GM03348 (cell line): ENCODE measurements at places on chromosomes 7 and 10.

DNA sequence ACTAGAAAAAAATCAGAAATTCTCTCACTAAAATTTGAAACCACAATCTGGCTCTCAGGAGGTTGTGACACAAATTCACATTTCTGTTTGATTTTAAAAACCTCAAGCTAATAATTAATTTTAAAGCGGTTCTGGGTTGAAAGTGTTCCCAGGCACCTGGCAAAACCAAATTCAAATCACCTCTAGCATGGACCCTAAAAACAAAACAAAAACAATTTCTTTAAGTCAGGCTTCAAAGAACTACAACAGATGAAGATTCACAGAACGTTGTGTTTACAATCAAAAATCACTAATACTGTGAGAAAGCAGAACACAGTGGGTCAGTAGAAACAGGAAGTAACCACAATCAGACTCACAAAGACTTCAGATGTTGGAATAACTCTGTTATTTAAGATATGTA, 7.2 kb upstream of the RELN start:
- DNase-seq = no peak

- DNase-seq = no peak
Observed at GRCh38 chr7:74441801-74442200, 11.9 kb upstream of the GTF2IRD1 start.

DNA sequence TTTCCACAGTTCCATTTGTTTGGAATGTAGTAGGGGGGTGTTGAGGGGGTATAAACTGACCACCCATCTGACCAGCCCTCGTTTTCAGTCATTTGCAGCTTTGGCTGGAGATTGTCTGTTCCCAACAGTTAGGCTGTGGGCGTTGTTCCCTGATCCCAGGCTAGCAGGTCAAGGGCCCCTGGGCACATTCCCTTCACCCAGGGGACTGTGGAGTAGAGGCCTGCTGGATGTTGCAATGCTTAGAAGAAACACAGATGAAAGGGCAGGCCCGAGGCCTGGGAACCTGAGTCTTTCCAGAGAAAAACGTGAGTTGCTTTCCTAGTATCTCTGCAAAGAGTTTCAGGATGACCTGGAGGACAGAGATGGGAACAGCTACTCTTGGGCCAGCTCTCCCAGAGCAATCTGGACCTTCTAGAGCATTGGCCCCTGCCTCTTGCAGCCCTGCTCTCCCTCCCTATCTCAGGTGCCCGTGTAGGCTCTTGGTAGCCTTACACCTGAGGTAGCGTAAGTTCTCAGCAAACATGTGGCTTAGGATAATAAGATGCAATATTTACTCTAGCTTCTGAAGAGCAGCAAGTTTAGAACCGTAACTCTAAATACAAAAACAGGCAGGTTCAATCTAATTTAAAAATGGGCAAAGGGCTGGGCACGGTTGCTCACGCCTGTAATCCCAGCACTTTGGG, 99.4 kb upstream of the EFCAB10 start:
- no peak for DNase-seq

GRCh38 chr7:99733003-99733402, 2.0 kb downstream of the CYP3A7 start:
- DNase-seq = no peak

GRCh38 chr10:99656199-99657064, 2.9 kb upstream of the ENTPD7 start:
- no peak for DNase-seq

DNA sequence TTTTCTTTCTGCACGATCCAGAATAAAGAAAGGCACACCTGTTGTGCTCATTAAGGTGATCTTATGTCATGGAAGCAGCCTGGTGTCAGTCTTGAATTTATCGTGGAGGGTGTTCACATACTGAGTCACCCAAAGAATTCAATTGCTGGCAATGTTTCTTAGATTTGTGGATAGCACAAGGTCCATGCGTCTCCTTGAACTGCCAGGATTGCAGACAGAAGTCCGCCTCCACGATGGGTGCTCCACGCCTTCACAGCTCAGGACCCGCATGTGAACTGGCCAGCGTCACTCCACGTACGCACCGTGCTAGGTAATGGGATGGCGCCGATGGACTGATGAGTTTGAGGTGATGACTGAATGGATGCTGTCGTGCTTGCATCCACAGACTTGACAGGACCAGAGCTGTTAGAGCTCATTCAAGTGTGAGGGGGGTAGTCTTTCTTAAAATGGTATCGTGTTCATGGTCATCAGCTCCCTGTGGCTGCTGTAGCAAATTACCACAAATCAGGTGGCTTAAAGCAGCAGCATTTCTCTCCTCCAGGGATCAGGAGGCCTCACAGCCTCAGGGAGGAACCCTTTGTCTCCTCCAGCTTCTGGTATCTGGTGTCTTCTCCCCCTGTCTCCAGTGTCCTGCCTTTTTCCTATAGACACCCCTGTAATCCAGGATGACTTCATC, 65.4 kb upstream of the DNAJB6 start:
- no peak for DNase-seq

GRCh38 chr7:155252444-155252887, 45.2 kb upstream of the INSIG1 start:
- peak; percentile 51 for DNase-seq

DNA sequence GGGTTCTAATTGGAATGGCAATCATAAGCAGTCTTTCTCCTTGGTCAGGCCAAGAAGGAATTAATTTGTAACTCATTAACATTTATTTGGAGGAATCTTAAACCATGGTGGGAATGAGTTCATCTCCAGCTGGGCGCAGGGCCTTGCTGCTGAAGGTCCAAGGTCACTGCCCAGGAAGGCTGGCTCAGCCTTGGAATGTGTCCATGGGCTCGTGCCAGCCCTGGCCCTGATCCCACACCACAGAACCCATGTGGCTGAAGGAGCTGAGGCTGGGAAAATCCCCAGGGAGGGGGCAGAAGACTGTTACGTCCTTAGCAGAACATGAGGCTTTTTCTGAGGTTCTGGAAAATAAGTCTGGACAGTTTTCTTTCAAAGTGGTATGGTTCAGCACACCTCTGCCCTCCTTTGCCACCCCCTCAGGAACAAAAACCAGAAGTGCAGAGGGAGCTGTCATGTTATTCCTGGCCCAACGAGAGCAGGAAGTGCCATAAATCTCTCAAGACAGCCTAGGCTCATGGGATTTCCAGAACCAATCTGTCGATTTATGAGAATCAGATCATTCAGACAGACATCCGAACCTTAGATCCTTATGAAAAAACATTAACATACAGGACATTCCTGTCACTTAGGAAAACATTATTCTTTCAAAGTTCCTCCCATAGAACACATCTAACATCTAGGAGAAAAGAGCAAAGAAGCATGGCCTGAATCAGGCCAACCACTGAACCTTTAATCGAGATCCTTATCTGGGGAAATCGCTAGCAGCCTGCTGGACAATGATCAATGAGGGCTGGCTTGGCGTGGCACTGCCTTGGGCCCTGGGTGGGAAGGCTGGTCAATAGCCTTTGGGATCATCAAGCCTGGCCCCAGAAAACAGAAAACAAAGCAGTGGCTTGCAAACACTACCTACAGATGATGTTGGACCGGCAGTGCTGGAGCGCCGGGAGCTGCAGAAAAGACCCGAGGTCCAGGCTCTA, 134.3 kb downstream of the TAX1BP1 start:
- DNase-seq = peak; percentile 48

DNA sequence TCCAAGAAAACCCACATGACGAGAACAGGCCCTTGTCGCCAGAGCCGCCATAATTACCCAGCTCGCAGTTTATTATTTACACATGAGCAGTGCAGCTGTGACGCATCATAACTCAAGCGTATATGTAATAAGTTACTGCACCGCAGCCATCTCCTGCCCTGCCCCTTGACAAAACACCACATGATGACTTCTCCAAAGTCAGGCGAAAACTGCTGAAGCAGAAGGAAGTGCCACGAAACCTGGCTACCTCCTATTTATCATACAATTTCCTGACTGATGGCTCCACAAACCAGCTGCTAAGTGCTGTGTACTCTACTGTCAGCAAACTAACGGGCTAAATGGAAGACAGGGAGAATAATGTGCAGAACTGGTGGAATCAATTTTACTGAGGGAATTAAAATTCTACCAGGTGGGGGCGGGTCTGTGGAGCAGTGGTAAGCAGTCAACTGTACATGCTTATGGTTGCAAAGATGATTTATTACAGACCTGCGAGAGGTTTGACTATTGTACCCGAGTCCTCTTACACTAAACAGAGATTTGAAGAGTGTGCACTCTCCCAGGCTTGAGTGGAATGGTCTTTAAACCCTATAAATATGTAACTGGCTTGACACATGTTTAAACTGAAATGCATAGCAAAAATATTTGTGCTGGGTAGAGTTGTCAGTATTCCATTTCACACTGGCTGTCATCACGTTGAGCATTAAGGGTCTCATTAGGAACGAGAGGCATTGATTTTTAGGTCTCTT, 156.0 kb downstream of the GLI3 start:
- DNase-seq = no peak

- no peak for DNase-seq
Observed at GRCh38 chr10:43064331-43065075, 12.4 kb upstream of the RET start.

DNA sequence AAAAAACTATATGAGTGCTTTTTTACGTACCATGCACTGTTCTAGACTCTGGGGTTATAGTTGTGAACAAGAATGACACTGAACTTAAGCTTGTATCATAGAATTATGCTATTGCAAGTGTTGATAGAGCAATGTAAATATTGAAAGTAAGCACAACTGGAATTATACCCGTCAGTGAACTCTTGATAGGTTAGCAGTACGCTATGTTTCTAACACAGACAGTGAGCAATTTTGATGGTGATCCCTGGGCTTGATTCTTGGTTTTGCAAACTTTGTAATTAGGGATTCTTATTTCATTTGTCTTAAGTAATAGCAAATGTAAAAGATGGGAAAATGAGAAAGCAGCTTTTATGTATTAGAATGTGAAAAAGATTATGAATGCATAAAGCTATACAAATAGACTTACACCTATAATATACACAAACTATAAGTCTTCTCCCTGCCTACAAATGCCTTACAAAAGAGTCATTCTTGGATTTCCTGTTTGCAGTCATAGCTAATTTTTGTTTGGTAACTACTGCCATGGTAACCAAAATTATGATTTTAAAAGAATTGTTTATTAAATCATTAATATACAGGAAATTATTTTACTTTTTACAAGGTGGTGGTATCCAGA, 6.7 kb downstream of the TES start:
- DNase-seq = no peak

GRCh38 chr10:91604553-91605534, 28.0 kb downstream of the PPP1R3C start:
- no peak for DNase-seq

- DNase-seq = no peak
Observed at GRCh38 chr10:124864421-124865193, 63.0 kb downstream of the ABRAXAS2 start.

DNA sequence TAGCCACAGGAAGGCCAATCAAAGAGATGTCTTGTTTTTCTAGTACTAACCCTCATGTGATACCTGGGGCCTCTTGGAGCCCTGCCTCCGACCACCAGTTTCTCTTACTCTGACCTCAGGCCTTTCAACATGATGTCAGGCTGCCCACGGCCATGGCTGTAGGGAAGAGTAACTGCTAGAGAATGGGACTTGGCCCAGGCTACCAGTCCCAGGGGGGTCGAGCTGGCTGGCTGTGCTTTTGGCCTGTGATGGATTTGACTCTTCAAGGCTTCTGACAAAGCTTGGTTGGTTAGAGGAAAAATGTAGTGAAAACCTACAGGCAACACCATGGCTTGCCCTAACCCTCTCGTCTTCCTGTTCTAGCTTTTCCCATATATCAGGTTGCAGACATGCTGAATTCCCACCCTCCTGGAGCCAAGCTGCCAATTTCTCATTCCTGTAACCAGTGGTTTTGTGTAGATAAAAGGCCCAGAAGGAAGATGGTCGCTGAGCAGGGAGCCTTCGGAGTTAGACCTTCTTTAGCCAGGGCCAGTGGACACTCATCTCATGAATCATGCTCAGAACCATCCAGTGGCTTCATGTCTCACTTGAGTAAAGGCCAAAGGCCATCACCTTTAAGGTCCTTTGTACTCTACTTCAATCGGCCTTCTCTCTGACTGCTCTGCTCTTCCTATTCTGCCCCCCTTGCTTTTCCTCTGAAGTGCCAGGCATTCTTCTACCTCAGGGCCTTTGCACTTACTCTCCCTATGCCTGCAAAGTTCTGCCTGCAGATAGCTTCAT, 19.7 kb downstream of the SUFU start:
- DNase-seq = no peak

DNA sequence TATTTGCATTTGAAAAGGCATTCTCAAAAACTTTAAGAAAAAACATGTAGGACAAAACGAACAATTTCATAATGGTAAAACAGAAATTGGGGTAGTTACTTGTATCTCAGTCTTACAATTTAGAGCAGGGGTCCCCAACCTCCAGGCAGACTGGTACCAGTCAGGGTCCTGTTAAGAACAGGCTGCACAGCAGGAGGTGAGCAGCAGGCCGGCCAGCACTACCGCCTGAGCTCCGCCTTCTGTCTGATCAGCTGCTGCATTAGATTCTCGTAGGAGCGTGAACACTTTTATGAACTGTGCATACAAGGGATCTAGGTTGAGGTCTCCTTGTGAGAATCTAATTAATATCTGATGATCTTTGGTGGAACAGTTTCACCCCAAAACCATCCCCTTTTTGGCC, 77.3 kb downstream of the SEMA3A start:
- DNase-seq = no peak

- DNase-seq = no peak
Observed at GRCh38 chr7:139913021-139913844, 84.2 kb downstream of the TBXAS1 start.

DNA sequence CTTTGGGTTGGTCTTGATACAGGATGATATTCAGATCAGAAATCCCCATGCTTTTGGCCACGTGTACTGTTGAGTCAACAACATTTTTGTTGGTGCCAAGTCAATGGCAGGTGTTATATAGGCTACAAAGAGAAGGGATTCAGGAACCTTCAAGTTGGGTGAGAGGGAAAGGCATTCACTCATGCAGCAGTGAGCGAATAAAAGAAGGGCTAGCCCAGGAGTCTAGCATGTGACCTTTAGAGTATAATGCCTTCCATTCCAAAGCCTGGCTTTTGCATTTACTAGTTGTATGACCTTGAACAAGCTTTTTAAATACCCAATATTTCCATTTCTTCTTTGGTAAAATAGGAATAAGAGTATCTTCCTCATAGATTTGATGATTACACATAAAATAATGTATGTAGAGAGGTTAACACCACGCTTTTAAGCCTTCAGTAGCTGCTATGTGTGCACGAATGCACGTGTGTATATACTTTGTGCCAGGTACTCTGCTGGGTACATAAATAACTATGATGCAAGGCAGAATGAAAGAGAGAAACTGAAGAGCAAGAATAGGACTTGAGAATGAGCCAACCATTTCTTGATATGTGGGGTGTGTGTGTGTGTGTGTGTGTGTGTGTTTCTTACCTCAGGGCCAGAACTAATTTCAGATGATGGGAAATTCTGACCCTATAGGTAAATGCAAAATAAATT, 163.6 kb downstream of the PDE1C start:
- no peak for DNase-seq

- no peak for DNase-seq
Observed at GRCh38 chr10:69996611-69997010, 56.0 kb upstream of the MACROH2A2 start.

DNA sequence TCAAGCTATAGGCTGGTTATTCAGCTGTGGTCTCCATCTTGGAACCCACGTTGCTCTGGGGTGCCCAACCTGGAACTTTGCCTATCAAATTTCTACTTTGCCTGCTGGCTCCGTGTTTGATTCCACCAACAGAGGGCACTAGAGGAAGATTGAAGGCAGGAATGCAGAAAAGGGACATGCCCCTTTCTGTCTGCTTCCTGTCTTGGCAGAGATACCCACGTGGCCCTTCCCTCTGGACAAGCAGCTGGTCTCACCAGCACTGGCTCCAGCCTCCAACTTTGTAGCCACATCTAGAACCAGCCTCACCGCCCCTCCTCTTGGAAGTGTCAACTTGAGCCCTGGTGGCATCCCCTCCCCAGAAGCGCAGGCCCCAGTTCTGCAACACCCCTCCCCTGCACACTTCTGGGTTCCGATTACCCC, 52.1 kb upstream of the ZNF438 start:
- peak; percentile 32 for DNase-seq
